ENCODE measurements at places on chromosomes 3 and 15.
A peak's percentile ranks its signal among the peaks of the same experiment; 100 is the strongest.

DNA sequence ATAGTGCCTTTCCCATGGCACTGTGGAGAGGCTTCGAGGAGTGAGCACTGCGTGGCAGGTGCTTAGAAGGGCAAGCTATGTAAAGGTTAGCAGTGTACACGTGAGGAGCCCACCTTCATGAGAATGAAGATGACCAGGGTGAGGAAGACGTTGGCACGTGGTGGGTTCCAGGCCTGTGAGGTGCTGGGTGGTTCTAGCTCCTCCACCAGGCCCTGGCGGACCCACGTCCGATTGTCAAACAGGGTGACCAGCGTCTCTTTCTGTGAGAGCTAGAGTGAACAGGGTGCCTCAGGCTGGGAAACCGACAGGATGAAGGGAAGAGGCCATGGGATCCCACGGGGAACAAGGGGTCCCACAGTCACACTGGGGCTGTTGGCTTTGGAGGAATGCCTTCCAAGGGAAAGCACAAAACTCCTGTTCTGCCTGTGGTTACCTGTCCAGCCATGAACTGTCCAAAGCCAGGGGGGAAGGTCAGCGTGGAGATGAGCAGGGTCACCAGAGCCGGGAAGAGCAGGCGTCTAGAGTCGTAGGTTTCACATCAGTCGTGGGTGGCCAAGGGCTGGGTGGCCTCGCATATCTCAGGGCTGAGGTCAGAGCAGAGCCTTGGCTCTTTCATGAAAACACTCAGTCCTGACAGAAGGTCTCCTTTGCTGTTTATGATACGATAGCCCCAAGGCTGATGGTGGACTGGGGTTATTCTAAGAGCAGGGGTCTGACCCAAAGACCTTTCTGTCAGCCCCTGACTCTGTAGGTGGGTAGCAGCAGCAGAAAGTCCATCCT, 6.0 kb downstream of the CLCN2 start:
- no peak for DNase-seq

DNA sequence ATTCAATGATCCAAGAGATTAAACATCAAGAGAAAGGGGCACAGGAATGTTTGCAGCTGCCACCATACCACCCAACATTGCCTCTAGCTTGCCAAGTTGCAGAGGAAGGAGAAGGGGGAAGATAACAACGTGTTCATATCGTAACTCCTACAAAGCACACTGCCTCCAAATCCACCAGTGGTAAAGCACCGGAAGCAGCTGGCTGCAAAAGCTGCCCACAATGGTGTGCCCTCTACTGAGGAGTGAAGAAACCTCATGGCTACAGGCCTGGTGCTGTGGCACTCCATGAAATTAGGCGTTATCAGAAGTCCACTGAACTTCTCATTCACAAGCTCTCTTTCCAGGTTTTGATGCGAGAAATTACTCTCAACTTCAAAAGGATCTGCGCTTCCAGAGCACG, 263.9 kb upstream of the STT3B start:
- no peak for DNase-seq

GRCh38 chr15:63983061-63983711, 63.1 kb downstream of the DAPK2 start:
- DNase-seq: no peak

GRCh38 chr3:66036586-66037148, 2.1 kb downstream of the MAGI1 start:
- no peak for DNase-seq

- DNase-seq: no peak
Measured at GRCh38 chr3:140898340-140899180, 43.1 kb upstream of the SLC25A36 start.

DNA sequence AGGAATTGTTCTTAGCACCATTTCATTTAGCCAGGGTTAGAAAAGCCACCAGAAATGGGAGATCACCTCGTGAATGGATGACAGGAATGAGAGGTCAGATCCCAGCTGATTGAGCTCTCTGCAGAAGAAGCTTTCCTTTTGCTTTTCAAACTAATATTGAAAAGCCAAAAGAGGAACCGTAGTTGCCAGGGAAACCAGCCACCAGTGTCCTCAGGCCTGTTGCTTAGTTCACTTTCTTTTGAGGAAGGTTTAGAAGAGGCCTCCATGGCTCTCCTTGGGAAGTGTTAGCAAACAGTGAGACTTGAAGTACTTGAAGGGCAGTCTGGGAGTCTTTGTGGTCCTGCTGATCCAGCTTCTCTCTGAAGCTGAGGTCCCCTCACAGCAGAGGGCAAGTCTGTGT, 7.4 kb upstream of the CCK start:
- no peak for DNase-seq

DNA sequence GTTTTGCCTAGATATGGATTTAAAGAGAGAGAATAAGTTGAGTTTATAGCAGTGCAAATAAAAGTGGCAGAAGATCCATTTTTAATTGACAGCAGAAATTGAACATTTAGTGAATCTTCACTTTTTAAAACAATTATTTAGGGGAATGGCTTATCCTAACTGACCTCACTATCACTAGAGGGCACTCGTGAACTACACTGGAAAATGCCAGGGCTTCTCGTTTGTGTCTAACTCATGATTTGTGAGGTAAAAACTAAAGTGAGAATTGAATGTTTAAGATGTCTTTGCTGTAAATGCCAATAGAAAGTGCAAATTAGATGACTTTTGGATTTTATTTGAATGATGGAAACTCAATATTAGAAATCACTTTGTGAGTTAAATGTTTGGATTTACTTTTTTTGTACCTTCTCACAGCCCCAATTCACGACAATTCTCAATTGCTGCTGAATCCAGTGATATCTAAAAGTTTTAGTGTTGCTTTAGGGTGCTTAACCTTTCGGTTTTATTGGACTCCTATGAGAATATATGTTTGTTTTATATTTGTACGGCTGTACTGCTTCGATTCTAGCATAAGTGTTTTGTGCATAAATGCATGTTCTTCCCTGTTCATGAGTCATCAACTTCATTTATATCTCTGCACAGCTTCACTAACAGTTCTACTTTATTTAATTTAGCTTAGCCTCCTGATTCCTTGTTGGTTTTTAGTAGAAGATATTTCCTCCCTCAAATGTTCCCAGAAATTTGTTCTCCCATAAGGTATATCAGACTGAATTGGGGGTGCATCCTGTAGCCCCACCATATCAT, 462.1 kb downstream of the MFSD1 start:
- no peak for DNase-seq

DNA sequence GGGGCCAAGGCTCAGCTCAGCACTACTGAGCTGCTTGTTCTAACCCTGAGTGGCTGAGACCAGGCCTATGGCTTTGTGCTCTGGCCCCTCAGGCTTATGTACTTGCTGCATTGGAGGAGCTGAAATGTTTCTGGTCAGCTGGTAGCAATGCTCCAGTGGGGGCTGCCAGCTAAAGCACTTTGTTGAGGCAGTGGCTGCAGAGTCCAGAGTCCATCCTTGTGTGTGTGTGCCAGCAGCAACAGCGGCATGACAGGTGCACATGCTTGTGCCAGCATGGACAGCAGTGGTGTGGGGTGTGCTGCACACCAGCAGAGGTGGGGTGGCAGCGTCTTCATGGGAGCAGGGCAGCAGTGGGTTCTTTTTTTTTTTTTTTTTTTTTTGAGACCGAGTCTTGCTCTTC, 169.1 kb downstream of the VPS8 start:
- no peak for DNase-seq

DNA sequence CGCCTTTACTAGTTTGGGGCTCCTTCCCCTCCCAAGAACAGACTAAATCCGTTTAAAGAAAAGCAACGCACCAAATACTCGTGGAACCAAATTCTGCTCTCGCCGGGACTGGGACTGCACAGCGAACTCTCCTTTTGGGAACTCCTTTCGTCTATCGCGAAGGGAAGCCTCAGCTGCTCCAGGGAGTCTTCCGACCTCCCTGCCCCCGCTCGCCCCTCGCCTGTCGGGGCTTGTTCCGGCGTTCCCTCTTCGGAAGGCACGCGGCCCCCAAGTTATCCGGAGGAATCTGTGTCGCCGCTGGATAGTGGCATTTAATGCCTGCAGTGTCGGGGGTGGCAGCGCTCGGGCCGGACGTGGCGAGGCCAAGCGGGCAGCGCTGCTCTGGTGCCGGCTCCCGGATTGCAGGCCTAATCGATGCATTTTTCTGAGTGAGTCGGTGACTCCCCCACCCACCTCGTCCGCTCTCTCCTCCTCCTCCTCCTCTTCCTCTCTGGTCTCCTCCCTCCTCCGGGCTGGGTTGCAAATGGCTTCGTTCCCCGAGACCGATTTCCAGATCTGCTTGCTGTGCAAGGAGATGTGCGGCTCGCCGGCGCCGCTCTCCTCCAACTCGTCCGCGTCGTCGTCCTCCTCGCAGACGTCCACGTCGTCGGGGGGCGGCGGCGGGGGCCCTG, at the start of gene TRIM71:
TRIM71 (plus strand) TSS at position 440 of the 671 bp plus-strand sequence; CDS start at position 524, 84 bp downstream.
- no peak for DNase-seq

GRCh38 chr3:14440168-14440518, 37.7 kb downstream of the SLC6A6 start:
- no peak for DNase-seq

GRCh38 chr15:23897531-23897930, 210.4 kb upstream of the NDN start:
- no peak for DNase-seq

- peak; percentile 2 for DNase-seq
Measured at GRCh38 chr3:52820736-52821135, 9.7 kb downstream of the ITIH4 start.

DNA sequence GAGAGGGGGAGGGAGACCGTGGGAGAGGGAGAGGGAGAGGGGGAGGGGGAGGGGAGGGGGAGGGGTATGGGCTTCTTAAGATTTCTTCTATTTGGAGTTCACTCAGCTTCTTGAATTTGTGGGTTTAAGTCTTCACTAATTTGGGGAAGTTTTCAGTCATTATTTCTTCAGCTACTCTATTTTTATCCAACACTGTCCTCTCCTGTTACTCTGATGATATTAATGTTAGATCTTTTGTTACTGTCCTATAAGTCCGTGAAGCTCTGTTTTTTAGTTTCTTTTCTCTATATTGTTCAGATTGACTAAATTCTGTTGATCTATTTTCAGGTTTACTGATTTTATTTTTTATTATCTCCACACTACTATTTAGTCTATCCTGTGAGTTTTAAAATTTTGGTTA, 351.5 kb upstream of the TPM1 start:
- DNase-seq: no peak

DNA sequence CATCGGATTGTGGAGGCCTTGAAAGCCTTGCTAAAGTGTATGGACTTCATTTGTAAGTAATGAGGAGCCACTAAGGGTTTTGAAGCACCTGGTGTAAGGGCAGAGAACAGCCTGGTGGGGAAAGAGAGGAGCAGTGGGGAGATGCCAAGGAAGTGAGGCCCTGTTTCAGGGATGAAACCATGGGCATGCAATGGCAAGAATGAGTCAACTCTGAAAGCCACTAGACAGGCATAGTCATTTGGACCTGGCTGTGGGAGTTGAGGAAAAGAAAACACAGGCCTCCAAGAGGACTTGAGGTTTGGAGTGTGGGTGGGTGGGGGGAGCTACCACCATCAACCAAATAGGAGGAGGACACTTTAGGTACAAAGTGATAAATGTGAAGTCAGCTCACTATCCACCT, 7.6 kb downstream of the XCR1 start:
- no peak for DNase-seq

DNA sequence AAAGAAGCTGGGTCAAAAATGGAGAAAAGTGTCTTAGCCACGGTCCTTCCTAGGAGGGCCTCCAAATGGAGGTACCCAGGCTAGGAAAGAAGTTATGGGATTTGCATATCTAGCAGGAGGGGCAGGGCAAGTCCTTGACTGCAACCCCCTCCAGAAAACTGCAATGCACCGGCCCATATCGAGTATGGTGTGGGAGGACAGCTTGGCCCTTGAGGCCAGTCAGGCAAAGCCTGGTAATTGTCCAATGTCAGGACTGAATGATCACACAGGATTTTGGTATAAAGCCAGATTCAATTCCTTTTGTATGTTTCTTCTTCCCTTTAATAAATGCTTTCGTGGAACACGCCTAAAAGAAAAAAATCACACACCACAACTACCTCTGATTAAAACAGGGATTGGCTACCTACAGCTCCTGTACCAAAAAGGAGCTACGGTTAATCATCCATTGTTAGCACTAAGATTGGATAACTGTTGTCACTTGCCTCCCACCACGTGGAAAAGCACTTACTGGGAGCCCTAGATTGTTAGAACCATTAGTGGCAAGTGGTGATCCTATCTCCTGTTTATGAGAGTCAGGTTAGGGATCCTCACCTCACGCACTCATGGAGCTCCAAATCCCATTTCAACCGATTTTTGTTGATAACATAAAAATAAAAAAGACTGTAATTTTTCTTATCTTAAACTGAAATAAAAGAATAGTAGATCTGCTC, 1.2 kb downstream of the ZNF770 start:
- DNase-seq: no peak

GRCh38 chr15:38631119-38632075, 66.8 kb upstream of the RASGRP1 start:
- no peak for DNase-seq

- DNase-seq: no peak
Measured at GRCh38 chr3:100005665-100006393, 108.5 kb downstream of the FILIP1L start.

DNA sequence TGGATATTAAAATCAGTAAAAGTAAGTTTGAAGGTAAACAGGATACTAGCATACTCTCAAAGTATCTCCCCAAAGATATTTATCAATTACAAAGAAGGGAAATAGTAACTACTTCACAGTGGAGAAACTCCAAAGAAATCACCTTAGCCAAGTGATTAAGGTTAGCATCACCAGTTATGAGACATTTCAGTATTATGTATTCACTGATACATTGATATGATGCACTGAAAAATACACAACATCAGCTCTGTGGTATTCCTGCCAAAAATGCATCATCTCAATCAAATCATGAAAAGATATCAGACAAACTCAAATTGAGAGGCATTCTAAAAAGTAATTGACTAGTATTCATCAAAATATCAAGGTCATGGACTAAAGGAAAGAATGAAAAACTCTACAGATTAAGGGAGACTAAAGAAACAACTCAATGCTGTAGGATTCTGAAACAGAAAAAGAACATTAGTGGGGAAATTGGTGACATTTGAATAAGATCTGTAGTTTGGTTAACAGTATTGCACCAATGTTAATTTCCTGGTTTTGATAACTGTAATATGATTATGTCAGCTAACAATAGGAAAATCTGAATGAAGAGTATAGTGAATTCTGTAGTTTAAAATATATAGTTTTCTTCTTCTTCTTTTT, 215.4 kb downstream of the UACA start:
- DNase-seq: no peak

DNA sequence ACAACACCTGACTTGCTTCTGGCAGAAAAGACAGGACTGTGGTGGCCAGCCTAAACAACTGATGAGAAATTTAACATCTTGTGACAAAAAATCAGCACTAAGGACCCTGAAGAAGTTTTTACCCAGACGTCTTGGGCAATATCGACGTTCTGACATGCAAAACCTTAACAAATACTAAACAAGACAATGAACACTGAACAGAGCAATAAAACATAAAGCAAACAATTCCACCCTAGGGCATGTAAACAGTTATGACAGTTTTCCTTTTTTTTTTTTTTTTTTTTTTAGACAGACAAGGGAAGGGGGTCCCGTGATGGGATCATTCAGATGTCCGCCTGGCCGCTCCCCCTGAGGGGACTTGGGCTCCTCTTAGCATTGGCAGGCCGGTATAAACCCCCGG, 738.0 kb downstream of the SI start:
- DNase-seq: no peak

GRCh38 chr3:116350119-116350733, 95.1 kb downstream of the LSAMP start:
- no peak for DNase-seq

GRCh38 chr15:79901958-79902357, 5.1 kb upstream of the MTHFS start:
- DNase-seq: no peak
